H4 (cell line): ENCODE measurements at places on chromosomes 5 and 9.

DNA sequence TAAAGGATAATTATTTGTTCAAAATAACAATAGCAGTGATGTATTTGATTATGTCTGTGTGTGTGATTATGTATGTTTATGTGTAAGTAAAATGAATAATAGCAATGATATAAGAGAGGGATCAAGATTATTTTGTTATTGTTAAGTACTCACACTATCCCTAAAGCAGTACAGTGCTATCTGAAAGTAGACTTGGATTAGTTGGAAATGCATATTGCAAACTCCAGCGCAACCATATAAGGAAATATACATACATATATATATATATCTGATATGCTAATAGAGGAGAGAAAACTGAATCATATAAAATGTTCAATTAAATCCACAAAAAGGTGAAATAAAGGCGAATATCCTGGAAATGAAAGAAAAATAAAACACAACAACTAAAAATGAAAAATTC, 268.4 kb downstream of the HINT1 start:
- DNase-seq: no peak

GRCh38 chr9:105535920-105536668, 21.8 kb upstream of the FKTN start:
- no peak for DNase-seq

DNA sequence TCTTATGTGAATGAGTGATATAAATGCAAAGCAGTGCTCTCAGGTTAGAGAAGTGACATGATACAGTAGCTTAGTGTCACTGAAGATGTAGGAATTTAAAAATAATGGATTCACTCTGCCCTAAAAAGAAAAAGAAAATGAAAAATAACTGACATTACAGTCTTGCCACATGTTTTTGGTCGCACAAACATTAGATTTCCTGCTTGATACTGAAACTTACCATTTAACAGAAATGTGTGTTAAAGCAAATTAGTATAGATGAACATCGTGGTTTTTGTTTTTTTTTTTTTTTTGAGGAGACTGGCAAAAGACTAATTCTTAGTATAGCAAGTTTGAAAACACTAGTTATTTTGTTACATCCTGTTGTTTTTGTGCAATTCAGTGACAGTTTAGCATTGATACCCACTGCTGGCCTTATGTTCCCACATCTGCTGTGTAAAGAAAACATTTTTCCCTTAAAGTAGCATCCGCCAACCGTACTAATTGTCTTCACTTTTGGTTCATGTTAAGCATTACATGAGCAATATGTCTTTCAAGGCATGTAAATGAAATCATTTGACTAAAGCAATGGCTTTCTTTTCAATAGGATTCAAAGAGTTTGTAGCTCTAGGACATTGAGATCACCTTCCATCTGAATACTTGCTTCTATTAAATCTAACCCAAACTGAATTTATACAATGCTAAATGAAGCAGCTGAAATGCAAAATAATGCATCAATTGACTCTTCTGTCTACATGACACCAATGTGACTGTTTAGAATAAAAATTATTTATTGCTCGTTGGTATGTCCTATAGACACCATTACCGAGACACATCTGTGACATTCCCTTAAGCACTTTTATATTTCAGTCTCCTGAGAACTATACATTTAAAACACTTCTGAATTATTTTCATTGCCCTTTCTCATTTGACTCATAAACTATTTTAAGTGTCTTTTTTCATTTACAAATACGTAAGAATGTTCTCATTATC, 859.1 kb downstream of the MAT2B start:
- DNase-seq: no peak

GRCh38 chr9:137552022-137552768, 516 bp downstream of the MRPL41 start:
- peak; percentile 18 for DNase-seq

DNA sequence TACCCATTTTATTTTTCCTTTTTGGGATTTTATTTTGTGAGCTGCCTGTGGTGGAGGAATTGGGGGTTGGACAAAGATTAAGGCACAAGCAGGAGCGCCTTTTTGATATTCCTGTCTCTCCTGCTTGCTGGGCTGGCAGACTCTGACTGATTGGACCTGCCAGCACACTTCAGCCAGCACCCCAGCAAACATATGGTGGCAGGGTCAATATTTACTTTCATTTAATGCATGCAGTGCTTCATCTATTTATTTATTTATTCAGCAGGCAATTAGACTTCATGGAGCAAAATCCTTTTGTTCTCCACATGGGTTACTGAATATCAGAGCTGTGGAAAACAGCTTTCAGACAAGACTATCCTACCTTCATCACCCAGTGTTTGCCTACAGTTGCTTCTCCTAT, 48.4 kb upstream of the EPB41L4A start:
- DNase-seq: no peak

- DNase-seq: no peak
Measured at GRCh38 chr5:41266377-41266776, 53.0 kb upstream of the C6 start.

- no peak for DNase-seq
Measured at GRCh38 chr5:68465934-68466551, 250.5 kb downstream of the PIK3R1 start.

- DNase-seq: no peak
Measured at GRCh38 chr5:140025736-140026135, 17.4 kb downstream of the NRG2 start.

GRCh38 chr9:88590558-88591146, 55.7 kb downstream of the NXNL2 start:
- no peak for DNase-seq

GRCh38 chr5:59390074-59390659, 503.4 kb downstream of the PDE4D start:
- no peak for DNase-seq

- no peak for DNase-seq
Measured at GRCh38 chr9:69433392-69433791, 108.4 kb downstream of the ENTREP1 start.

- DNase-seq: no peak
Measured at GRCh38 chr5:16225927-16226326, 46.3 kb upstream of the MARCHF11 start.

GRCh38 chr9:128247226-128247803, 28.5 kb downstream of the GOLGA2 start:
- DNase-seq: no peak

DNA sequence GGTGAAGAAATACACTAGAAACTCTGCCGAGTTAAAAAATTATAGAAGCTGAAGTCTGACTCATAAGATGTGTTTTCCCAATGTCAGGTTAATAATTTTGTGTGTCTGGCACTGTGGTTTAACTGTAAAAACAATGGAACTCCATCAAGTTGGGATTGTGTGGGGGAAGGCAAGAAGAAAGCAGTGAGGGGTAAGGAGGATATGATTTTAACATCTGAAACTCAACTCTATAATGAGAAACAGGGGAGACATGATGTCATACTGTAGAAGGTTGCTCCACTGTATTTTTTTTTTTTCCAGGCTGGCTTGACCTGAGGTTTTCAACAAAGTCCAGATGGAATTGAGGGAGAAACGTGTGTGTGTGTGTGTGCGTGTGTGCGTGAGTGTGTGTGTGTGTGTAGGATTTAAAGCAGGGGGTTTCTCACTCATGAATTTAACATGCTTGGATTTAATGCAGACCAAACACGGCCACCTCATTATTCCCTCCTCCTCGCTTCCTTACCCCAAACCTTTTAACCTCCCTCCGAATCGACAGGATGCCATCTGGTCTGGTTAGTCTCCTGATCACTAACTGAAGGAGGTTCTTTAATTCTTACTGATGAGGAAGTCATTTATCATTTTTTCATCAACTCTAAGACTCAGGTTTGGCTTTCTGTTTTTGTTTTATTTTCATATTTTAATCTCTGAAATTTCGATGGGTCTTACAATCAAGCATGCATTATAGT, 140.2 kb upstream of the LPAR1 start:
- DNase-seq: peak; percentile 48

GRCh38 chr9:73178044-73178443, 26.4 kb downstream of the ANXA1 start:
- no peak for DNase-seq

DNA sequence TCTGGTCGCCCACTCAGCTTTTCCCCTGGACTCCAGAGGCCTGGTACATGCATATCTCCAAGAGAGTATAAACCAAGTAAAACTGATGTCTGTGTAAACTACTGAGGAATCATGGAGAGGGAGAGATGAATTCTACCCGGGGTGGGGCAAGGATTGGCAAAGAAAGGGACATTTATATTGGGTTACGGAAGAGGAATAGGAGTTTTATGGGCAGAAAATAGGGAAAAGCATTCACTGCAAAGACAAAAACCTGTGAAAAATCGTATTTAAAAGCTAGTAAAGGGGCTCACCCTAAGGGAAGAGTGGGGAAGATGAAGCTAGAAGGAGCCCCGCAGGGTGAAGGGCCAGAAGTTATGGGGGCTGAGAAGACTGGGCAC, 248.0 kb upstream of the KLF4 start:
- no peak for DNase-seq
